EH (cell line): ENCODE measurements at places on chromosomes 3 and 15.

DNA sequence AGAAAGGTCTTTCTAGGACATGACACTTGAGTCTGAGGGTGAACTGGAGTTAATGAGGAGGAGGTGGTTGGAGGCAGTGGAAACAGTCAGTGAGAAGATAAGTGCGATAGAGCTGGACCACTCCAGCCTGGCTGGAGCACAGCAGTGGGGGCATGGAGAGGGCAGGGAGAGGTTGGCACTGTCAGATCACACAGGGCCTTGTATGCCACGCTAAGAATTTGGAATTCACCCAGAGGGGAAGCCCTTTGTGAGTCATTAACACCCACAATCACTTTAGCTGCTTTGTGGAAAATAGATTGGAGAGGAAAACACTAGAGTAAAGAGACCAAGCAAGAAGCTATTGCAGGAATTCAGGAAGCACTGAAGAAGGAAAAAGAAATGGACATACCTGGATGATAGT lies 83.3 kb downstream of the ZNF621 start:
- no peak for DNase-seq

DNA sequence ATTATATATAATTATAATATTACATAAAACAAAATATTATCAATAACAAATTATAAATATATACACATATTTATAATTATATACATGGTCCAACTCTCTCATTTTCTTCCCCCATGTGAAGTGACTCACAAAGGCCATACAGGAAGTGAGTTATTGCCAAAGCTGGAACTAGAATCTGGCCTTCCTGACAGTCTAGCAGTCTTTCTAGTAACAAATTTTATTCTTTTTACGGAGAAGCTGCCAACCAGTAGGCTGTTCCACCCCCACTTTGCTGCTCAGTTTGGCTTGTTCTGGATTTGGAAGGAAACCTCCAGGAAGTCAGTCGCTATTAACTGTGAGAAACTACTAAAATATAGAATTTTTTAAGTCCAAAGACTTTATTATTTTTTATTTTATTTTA lies 79.6 kb downstream of the DHX36 start:
- peak; percentile 53 for DNase-seq

GRCh38 chr3:59308001-59308400 lies 258.2 kb upstream of the CFAP20DC start:
- no peak for DNase-seq

DNA sequence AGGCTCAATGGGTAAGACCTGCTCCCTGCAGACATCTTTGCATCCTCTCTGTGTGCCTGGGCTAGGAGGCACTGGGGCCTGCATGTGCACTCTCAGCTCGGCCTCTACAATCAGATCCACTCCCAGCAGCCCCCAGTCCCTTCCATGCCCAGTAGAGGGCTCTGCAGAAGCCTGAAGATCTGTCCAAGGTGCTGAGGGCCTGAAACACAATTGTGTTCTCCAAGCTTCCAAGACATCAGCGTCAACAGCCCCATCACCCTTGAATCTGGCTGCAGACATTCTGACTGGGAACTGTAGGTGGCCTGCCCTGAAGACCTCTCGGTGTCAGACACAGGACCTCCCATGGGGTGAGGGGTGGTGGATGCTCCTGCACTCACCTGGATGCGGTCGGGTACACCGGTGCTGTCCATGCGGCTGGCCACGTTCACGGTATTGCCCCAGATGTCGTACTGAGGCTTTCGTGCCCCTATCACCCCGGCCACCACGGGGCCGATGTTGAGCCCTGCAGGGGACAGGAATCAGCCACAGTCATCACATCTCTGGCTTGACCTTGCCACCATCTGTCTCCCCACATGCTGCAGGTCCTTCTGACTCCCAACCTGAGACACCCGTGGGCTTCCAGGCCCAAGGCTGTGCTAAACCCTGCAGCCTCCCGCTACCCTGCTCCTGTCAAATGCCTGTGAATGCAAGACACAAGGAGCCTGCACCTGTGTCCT lies 84.7 kb downstream of the SEC22A start:
- peak; percentile 75 for DNase-seq

DNA sequence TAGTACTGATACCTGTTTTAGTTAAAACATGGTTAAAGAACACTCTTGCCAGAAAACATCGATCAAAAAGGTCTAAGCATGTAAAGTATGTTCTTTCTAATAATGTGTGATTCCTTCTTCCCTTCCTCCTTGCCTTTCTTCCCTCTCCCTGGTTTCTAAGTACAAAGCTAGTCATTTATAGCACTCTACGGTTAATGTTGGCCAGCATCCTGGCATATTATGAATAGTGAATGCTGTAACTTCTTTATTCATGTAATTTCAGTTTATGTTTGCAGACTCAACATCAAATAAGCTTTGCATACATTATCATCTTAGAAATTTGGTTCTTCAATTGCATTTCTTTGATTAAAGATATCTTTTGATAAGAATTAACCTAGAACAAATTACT lies 27.1 kb downstream of the P2RY12 start:
- no peak for DNase-seq

- DNase-seq: peak; percentile 99
Measured at GRCh38 chr15:90336705-90337141, 15.4 kb upstream of the ZNF774 start.

DNA sequence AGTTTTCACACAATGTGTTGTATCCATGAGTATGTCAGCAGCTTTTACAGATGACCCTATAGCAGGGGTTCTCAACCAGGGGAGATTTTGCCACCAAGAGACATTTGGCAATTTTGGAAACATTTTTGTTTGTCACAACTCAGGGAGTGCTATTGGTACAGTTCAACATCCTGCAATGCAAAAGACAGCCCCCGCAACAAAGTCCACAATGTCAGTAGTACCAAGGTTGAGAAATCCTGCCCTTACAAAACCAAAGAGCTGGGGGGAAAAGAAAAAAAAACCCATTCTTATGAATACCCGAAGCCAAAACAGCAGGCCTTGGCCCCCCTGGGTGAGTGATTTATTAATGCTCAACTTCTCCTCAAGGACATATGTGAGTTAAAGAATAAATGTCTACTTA lies 99.1 kb downstream of the LARS2 start:
- no peak for DNase-seq

- no peak for DNase-seq
Measured at GRCh38 chr3:17500618-17501017, 241.8 kb downstream of the TBC1D5 start.

DNA sequence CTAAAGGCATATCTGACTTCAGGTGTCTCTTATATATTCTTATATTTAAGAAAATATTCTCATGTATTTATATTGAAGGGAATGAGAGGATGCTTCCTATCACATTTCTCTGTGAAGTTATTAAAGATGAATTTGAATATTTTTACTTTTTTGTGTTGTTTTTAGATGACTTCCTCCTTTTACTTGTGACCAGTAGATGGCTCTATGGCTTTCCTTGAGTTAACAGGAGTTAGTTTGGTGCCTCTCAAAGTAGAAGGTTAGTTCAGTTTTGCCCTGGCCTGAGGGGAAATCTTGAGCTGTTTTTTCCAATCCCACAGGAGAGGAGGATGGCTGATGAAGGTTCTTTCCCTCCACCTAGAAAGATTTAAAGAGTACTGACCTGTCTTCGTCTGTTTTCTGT lies 80.7 kb downstream of the SQOR start:
- peak; percentile 18 for DNase-seq

DNA sequence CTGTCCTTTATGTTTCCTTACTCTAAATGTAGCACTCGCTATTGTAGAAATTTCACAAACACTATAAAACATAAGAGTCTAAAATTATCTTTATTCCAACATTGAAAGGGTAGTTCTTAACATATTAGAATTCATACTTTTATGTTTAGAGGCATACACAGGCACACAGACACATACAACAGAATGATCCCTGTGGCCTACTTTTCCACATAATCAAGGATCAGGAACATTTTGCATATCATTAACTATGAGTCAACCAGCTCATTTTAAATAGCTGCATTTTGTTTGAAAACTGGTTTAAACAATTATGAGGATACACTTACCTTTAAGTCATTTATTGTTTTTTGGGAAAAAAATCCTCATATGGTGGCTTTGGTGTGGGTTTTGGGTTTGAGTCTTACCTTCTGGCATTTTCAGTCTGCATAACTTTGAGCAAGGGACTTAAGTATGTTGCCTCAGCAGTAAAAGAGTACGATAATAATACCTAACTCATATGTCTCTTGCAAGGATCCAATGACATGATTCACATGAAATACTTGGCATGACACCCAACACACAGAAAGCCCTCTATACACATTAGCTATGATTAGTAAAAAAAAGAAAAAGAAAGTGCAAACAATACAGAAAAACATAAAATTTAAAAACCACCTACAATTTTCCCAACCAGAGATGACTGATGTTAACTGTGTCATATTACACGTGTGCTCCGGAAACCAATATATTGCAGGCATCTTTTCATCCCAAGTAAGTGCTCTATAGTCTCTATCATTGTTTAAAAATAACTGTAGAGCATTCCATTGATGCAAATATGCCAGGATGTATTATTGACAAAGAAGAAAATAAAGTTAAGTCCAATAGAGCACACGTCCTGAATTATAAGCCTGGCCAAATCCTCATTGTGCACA lies 213.1 kb upstream of the ADAMTS9 start:
- no peak for DNase-seq

- no peak for DNase-seq
Measured at GRCh38 chr3:50417637-50418033, 58.3 kb upstream of the TMEM115 start.

GRCh38 chr15:86849136-86849535 lies 769.5 kb downstream of the AGBL1 start:
- no peak for DNase-seq

DNA sequence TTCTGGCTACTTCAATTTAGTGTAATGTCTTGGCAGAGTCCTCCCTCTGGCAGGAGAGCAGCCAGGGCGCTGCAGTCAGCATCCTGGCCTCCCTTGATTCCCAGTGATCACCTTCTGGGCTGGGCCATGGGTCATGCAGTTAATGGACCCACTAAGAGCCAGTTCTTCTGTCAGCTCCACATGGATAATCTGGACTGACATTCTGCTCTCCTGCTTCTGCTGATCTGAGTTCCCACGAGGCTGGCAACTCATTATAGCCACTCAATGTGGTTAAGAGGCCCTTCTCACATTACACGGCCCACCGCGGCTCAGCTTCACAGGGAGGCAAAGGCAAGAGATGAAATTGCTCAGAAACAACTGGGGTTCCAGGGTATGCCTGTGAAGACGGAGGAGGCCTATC lies 94.0 kb downstream of the WDR76 start:
- DNase-seq: peak; percentile 43

DNA sequence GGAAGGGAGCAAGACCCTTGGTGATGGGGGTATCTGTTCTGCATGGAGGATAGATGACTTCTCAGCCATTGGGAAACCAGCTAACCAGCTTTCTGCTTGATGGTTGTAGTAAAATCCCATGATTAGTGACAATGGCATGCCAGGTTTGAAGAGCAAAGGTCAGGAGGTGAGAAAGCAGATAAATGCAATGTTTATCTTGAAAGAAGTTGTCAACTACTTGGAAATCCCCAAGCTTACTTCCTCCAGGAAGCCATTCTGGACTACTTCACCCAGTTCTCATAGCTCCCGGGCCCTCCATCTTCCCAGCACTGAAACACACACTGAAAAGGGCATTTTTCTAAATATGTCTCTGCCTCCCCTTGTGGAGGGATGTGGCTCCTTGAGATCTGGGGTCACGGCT lies 51.3 kb downstream of the SMAD3 start:
- peak; percentile 46 for DNase-seq

GRCh38 chr3:57730682-57731081 lies 25.4 kb upstream of the SLMAP start:
- DNase-seq: no peak

- peak; percentile 56 for DNase-seq
Measured at GRCh38 chr15:68298882-68299381, 21.4 kb downstream of the FEM1B start.

- DNase-seq: no peak
Measured at GRCh38 chr3:19937459-19938294, 3.7 kb upstream of the EFHB start.

DNA sequence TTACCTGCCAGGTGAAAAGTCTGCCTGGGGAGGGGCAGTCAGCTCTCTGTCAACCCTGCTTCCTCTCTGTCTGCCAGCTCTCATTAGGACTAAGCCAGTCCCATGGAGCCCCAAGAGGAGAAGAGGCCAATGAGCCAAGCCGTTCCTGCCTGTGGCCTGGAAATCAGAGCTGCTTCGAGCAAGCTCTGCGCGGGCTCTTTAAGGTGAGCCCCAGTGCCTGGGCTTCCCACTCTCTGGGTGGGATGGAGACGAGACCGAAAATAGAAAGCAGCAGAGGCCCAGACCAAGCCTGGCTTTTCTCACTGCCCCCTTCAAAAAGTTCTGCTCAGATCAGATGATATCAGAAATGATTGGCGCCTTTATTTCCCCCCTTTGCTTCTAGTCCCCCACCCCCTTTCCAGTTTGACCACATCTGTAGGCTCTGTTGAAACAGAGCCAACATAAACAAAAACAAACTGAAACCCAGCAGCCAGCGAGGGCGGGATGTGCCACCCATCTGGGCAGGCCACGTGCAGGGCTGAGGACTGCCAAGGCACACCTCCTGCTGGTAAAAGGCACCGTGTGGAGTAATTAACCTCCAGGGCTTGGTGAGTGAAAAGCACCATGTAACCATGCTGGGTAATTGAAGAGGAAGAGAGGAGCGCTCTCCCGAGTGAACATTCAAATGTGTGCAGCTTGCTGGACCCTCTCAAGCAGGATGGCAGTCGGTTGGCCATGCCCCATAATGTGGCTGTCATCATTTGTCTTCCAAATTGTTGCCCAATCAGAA lies 471.0 kb upstream of the PROK2 start:
- DNase-seq: no peak

GRCh38 chr15:68432441-68433064 lies 590 bp upstream of the ITGA11 start:
- no peak for DNase-seq

- DNase-seq: no peak
Measured at GRCh38 chr15:100438570-100438969, 90.2 kb downstream of the CERS3 start.

DNA sequence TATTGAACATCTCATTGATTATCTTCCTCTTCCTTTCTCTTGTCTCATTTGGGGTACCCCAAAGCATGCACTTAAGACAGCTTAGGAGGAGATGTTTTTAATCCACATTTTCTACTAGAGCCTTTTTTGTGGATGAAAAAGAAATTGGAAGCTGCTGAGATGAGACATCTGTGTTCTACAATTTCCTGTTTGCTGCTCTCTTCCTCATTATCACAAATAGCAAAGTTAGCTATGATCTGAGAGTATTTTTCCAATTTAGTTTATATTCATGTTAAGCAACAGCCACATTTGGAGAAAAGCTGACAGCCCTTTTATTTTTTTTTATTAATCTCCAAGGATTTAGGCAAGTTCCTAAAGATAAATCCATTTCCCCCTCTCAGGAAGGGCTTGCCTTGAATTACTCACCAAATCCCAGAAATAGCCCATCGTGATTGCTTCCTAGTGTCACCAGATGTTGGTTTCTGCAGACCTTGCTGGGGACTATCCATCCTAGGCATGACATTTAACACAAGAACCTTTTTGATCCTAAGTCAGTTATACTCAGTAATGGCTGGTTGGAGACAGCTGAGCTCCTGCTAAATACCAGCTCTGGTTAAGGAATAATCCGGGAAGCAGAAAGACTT lies 70.8 kb upstream of the FILIP1L start:
- peak; percentile 37 for DNase-seq

GRCh38 chr15:28960979-28961378 lies 75.2 kb downstream of the APBA2 start:
- DNase-seq: peak; percentile 90

- DNase-seq: peak; percentile 67
Measured at GRCh38 chr15:85831415-85832113, 36.8 kb upstream of the KLHL25 start.

- no peak for DNase-seq
Measured at GRCh38 chr15:77986891-77987764, 90.4 kb downstream of the TBC1D2B start.

GRCh38 chr3:42067326-42067725 lies 23.8 kb upstream of the TRAK1 start:
- DNase-seq: peak; percentile 71
